ENCODE measurements at places on chromosomes 4 and X. TPM values are rescaled to one million over a fixed set of nuclear protein-coding genes. Genes with fewer than 3 reads are reported as not detected.
A peak's percentile ranks its signal among the peaks of the same experiment; 100 is the strongest.

Gene ASB9
- polyA plus RNA-seq: 12.7 TPM

- no peak for DNase-seq
Measured at GRCh38 chr4:40471923-40472322, 136.8 kb downstream of the CHRNA9 start.

Gene PCDH19
- polyA plus RNA-seq: 1.6 TPM

Gene DOCK11
- polyA plus RNA-seq: 18.8 TPM

- no peak for DNase-seq
Measured at GRCh38 chr4:20194123-20195013, 57.3 kb upstream of the SLIT2 start.

DNA sequence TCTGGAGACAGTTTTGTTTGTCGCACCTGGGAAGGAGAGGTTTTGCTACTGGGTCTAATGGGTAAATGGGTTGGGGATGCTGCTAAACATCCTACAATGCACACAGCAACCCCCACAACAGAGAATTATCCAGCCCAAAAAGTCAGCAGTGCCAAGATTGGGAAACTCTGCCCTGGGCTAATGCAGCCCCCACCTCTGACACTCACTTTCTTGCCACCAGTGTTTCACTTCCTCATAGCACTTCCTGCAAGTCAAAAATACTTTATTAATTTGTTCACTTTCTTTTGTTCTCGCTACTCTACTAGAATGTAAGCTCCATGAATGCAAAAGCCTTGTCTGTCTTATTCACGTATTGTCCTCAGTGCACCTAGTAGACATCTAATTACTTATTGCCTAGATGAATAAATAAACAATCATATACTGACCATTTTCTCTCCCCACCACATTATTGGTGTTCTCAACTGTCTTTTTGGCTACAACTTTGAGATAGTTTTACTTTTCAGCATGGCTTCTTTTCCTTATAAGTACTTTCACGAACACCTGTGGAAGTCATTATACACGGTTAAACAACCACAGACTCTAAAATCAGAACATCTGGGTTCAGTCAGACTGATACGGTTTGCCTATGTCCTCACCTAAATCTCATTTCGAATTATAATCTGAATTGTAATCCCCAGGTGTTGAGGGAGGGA, 82.0 kb upstream of the PITX2 start:
- no peak for DNase-seq

GRCh38 chrX:19793471-19793870, 93.9 kb downstream of the SH3KBP1 start:
- no peak for DNase-seq

Gene EGFL6
- polyA plus RNA-seq: 17.0 TPM

Gene DGAT2L6
- polyA plus RNA-seq: 0.22 TPM

Gene ELOVL6
- 31.7 TPM for polyA plus RNA-seq

DNA sequence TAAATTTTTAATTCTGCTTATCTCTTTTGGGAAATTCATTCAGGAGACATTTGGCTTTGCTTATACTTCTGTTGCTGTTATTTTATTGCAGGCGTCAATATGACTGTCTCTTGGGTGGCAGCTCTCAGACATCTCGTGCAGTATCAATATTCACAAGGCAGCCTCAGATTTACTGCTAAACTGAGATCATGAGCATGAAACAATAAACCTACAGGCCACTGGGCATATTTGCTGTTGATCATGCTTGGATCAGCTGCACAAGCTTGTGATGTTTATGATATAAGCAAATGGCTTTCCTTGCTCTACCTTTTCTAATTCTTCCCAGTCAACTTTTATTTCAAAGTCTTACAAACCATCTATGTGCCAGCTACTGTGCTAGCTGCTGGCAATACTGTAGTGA, 39.2 kb downstream of the TSPAN5 start:
- DNase-seq: no peak

Gene SSX2
- not detected for polyA plus RNA-seq

Gene PCSK1N
- polyA plus RNA-seq: 20.0 TPM

DNA sequence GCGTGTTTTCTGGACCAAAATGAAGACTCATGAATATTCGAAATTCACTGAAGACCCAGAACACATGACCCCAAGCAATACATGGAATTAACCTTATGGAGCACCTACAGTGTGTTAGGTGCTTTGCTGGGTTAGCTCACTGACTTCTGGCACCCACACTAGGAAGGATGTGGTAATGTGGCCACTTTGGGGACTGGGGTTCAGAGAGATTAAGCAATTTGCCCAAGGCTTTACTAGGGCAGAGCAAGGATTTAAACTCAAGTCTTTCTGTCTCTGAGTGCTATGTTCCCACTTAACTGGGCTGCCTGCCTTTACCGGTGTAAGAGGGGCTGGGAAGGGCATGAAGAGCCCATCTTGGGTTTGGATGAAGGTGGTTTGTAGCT, 162.0 kb upstream of the ATP6AP2 start:
- DNase-seq: no peak

Gene IGFBP7
- 533 TPM for polyA plus RNA-seq

Gene CT83
- polyA plus RNA-seq: not detected

GRCh38 chrX:46620505-46620904, 46.9 kb downstream of the CHST7 start:
- no peak for DNase-seq

Gene VSIG1
- polyA plus RNA-seq: 0.85 TPM

GRCh38 chr4:53234669-53235068, 131.2 kb downstream of the SCFD2 start:
- no peak for DNase-seq

DNA sequence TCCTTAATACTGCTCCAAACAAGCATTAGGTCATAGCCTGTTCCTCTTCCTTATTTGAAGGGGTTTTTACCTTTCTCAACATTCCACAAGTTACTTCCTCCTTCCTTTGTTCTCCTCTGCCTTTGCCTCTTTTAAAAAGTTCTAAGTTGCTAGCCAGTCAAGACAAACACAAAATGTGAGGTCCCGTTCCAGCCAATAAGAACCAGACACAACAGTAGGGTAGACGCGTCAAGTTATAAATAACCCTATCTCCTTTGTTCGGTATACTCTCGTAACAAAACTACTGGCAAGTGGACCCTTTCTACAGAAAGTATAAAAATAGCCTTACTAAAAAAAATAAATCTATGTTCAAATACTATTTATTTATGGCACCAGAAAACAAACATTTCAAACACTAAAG, 6.3 kb upstream of the ACE2 start:
- peak; percentile 12 for DNase-seq

- no peak for DNase-seq
Measured at GRCh38 chr4:8843597-8843996, 28.0 kb downstream of the HMX1 start.

- no peak for DNase-seq
Measured at GRCh38 chrX:40867352-40867751, 132.0 kb upstream of the MED14 start.

DNA sequence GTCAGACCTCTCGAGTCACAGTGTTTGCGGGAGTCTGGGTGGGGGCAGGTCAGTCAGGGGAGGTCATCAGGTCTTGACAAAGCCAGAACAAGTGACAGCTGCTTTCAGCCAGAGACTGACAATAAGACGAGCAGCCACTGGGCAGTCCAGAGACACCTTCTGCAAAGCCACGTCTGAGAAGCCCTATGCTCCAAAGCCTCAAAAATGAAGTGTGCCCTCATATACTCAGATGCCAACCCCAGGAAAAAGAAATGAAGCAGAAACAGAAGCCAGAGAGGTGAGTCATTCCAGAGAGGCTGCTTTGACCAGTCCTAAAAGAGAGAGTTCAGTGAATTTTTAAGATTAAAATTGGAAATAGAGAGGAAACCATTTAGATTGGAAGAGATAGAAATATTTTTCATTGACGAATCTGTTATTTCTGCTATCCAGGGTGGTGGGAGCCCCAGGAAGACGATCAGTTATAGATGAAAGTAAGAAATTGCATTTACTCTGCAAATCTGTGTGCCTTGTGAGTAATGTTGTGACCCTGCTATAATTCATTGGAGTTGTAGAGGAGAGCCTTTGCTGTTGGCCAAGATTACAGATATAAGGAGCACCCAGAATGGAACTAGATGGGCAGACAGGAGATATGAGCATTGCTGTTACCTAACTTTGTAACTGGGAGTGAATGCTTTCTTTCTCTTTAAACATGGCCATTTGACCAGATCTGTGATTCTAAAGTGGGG, 77.9 kb downstream of the LRRC66 start:
- no peak for DNase-seq

Gene STAP1
- polyA plus RNA-seq: not detected

DNA sequence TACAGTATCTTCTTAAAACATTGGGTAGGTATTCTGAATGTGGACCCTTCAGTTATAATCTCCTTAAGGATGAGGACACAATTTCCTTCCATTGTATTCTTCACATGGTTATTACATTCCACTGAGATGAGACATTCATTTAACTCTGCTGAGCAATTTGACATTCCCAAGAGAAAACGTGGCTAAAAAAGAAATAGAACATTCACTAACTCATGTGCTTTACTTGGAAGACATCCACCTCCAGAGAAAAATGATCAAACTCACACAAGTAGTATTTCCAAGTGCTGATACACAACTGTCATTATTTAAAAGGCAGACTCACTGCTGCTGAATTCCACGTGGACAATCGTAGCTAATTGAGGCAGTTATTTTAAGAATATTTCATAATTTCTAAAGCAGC, 227.9 kb upstream of the ANKRD50 start:
- DNase-seq: no peak

Gene POU3F4
- polyA plus RNA-seq: 7.2 TPM

GRCh38 chrX:34546366-34546765, 110.7 kb downstream of the TMEM47 start:
- DNase-seq: no peak

- DNase-seq: peak; percentile 54
Measured at GRCh38 chr4:51843309-51844152, 578 bp downstream of the DCUN1D4 start.

Gene EIF1AX
- polyA plus RNA-seq: 117 TPM

Gene CABS1
- 0.06 TPM for polyA plus RNA-seq

Gene FRG2
- not detected for polyA plus RNA-seq

- DNase-seq: no peak
Measured at GRCh38 chr4:26351685-26352084, 30.9 kb downstream of the RBPJ start.

Gene CLCN4
- 4.7 TPM for polyA plus RNA-seq

- no peak for DNase-seq
Measured at GRCh38 chr4:1652088-1652487, 32.0 kb downstream of the FAM53A start.

GRCh38 chr4:5781691-5782090, 70.7 kb downstream of the EVC start:
- DNase-seq: peak; percentile 46

GRCh38 chr4:142100941-142101340, 464.6 kb downstream of the IL15 start:
- DNase-seq: no peak

Gene CCDC120
- polyA plus RNA-seq: 14.7 TPM

DNA sequence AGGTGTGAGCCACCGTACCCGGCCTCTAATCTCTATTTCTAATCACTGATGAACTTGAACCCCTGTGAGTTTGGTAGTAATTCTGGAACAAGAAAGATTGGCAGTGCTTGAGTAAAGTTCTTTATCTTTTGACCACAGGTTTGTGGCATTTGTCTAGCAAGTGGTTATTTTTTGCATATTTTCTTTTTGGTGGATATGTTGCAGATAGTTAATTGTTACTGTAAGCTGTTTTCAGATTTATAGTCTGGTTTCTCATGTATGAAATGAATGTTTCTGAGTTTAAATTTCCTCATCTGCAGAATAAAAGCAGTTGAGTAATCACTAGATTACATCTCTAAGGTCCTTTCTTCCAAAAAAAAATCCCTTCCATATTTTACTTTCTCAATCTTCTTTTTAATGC, 105.2 kb downstream of the GASK1B start:
- no peak for DNase-seq

Gene MAEA
- 84.5 TPM for polyA plus RNA-seq

DNA sequence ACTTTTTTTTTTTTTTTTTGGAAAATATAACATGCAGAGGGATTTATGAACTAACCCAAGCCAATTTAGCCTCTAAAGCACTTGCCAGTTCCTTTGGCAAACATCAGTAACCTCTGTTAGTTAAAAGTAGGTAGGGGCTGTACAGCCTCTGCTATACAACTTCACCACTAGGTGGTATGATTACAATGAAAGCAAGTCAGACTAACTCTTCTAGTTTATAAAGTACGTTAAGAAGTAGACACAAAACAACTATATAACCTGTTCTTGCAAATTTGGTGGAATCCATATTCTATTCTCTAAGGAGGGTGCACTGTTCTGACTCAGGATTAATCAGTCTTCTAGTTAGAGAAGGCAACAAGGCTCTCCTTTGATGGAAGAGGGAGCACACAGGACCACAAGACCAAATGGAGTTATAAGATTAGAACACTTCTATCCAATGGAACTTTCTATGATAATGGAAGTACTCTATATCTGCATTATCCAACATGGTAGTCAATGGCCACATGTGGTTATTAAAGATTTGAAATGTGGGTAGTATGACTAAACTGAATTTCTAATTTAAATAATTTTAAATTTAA, 12.8 kb downstream of the AIMP1 start:
- no peak for DNase-seq

DNA sequence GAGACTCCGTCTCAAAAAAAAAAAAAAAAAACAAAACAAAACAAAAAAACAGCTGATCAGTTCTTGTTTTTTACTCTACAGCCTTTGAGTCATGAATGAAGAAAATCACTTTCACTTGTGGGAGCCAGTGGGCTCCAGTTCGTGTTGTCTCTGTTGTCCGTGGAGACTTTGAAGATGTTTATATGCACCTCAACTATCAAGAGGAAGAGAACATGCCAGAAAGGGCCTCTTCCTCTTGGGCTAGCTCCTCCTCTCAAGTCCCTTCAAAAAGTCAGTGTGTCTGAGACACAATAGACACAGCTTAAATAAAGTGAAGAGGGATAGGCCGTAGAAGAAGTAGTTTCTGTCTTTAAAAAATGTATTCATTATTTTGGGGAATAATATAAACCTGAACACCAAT, 182.7 kb downstream of the KDR start:
- no peak for DNase-seq

DNA sequence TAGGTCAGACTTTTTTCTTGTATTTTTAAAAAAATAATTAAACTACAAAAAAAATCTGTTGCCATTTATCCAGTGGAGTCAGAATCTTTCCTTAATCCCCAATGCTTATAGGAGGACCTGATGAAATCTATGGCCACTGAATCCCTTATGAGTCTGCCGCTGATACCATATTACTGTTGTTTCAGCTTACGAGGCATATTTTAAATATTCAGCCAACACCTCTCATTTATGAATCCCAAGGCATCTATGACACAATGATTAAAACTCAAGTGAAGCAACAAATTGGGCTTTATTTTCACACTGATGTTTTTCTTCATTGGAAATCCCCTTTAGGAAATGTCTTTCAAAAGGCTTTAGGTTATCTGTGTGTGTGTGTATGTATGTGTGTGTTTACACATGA, 137.8 kb upstream of the PUDP start:
- no peak for DNase-seq

Data from renal pelvis (tissue), 12 donors.